Cerebellar cortex (tissue), 1 donor: ENCODE measurements at places on chromosomes 5 and 9.
A peak's percentile ranks its signal among the peaks of the same experiment; 100 is the strongest.

- DNase-seq = no peak
Measured at GRCh38 chr9:136231478-136232297, 13.9 kb downstream of the QSOX2 start.

- DNase-seq = no peak
Measured at GRCh38 chr5:15034379-15034778, 162.8 kb upstream of the ANKH start.

DNA sequence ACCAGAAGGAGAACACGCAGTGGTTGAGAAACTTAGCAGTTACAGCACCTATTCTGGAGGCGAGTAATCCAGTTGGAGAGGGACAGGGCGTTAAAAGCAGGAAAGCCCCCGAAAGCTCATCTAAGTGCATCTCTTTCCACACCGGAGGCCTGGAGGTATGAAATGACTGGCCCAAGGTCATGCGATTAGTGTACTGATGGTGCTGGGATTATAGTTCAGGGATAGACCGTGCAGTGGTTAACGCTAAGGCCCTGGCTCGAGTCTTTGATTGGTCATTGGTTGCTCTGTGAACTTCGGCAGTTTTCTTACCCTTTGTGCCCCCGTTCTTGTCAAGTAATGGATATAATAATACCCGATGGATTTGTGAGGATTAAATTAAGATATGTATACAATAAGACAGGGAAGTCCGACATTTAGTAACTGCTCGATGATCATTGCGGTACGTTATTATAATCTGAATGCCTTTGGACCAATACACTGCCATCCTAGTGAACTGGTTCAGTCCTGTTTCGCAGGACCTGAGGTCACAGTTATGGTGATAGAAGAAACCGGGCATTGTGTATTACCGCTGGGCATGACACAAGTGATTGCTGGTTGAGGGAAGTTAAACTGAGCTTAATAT is 960 bp downstream of the CANX start:
- DNase-seq = no peak

- DNase-seq = no peak
Measured at GRCh38 chr5:52374286-52374685, 413.4 kb upstream of the ITGA1 start.

GRCh38 chr5:113347572-113347971 is 87.2 kb downstream of the TSSK1B start:
- DNase-seq = no peak

- no peak for DNase-seq
Measured at GRCh38 chr5:33362915-33363314, 77.8 kb upstream of the TARS1 start.

DNA sequence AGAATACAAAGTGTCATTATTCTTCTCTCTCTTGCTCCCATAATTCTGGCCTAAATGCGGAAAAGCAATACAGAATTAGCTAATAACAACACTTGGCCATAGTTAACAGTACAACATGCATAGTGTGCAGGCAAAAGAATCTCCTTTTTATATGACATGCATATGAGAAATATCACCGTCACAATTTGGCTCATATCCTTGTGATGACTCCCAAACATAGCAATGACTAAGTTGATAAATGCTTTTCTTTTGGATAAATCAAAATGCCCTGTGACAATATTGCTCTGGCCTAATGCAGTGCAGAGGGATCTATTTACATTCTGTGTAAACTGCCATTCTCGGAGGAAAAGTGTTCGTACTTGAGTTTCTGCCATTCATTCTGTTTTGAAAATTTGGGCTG is 121.9 kb upstream of the GHR start:
- no peak for DNase-seq

GRCh38 chr5:74640450-74640953 is at the start of gene ENC1:
TSS of gene ENC1 (minus strand) at chr5:74640728. CDS start at chr5:74636485, 4,243 bp downstream.
- DNase-seq = peak; percentile 80

DNA sequence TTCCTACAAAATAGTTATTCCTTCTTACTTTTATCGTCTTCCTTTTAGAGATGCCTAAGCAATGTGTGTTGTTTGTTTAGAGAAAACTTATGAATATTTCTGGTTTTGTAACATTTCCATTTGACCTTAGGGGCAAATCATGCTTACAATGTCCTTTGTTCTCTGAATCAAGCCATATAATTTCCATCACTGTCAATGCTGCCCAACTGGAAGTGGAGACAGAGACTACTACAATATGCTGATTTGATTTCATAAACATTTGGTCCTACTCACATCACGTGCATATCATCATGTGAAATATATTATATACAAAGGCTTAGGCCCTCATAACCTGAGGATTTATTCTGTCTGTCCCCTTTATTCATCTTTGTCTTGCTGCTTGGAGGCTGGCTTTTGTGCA is 183.2 kb upstream of the CD180 start:
- DNase-seq = no peak
